ENCODE measurements at places on chromosomes 1 and 21.

DNA sequence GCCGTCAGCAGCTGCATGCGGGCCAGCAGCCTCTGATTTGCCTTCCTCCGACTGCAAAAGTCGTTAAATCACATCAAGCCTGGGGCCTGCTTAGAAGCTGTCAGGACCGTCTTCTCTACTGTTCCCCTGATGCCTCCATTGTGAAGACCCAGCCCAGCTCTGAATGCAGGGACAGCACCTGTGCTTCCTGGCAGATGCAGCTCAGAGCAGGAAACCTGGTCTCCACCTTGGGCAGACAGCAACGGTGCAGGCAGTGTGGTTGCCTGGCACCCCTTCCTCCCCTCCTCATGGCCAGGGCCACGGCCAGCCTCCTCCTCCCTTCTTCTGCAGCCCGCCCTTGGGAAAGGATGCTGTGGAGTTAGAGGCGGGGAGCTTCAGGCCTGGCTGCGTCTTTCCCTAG lies 92.3 kb upstream of the COL6A1 start:
- no peak for DNase-seq

- no peak for DNase-seq
Measured at GRCh38 chr1:235702412-235702811, 52.8 kb upstream of the GNG4 start.

DNA sequence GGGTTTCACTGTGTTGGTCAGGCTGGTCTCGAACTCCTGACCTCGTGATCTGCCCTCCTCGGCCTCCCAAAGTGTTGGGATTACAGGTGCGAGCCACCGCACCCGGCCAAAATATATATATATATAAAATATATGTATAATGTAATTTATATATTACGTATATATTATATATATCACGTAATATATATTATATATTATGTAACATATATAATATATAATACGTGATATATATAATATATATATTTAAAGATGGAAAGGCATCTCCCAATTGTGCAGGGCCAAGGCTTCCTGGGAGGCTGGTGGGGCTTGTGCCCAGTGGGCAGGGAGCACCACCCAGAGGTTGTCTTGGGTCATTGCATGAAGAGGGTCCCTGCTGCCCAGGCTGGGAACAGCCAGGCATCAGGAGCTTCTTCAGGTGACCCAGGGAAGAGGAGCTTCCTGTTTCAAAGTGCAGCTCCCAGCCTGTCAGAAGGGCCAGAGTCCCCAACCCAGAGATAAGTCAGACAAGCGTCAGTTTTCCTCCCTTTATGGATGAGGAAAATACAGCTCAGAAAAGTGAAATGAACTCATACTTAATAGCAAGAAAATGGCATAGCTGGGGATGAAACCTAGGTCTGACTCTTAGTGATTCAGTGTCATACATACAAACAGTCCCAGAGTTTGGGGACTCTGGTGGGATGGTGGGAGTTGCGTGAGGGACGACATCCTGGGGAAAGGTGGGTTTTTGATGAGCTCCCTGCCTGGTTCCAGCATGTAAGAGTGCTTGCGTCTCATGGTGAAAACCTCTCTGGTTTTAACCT lies 12.0 kb downstream of the UBE2Q1 start:
- peak; percentile 59 for DNase-seq

DNA sequence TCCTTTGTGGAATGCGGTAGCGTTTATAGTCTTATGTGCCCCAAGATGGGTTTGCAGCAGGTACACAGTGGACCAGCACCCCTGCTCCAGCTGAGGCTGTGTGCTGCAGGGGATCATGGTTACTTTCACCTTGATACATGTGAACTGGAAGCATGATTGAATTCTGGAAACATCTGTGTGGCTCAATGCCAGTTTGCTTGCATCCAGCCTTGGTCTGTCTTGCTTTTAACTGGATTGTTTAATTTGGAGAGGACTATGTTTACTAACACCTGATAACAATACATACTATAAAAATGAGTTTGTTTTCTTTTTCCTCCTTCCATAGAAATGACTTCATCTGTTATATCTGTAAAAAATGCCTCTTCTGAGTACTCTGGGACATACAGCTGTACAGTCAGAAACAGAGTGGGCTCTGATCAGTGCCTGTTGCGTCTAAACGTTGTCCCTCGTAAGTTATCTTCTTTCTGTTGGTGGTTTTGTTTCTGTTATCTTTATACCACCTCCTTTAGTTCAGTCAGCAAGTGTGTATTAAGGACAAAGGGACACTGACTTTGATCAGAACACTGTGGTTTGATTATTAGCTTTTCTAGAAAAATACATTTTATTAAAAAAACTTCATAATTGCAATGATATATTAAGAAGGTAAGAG lies 47.7 kb downstream of the CXADR start:
- DNase-seq = no peak

DNA sequence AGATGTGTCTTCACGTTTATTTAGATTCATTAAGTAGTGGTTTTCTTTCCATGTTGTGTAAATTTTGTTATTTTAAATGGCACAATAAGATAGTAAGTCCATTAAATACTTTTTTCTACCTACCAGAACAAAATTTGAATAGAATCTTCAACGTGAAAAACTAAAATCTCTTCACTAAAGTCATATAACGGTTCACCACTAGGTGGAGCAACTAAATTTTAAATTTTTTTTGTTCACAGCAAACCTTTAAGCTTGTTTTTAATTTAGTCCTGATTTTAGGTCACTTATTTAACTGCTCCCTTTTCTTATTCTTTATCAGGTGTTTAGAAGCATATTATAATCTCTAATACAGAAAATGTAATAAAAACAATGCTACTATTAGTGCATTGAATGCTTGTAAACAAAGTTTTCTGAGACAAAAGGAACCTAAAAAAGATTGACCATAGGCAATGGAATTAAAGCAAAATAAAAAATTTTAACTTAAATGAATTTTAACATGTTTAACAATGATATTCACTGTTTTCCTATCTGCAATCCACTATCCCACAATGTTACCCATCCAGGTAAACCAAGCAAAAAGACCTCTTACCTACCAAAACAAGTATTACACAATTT lies 28.3 kb upstream of the PKN2 start:
- no peak for DNase-seq

GRCh38 chr1:228446852-228447251 lies 30.2 kb upstream of the TRIM17 start:
- DNase-seq = no peak

- DNase-seq = no peak
Measured at GRCh38 chr21:41932191-41932575, 21.6 kb downstream of the C2CD2 start.

GRCh38 chr21:44653656-44654575 lies 543 bp downstream of the KRTAP12-4 start:
- no peak for DNase-seq

DNA sequence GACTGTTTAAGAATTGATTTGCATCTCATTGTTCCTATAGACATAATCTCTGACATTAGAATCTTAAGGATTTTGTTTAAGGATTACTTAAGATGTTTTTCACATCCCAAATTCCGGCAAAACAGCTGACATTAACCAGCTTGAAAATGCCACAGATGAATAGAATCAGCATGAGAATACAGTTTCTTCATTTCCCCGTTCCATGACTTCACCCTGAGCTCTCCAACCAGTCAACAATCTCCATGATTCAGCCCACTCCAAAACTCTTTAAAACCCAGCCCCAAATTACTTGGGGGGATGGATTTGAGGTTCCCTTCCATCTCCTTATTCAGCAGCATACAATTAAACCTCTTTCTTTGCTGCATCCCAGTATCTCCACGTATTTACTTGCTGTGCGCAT lies 201.0 kb downstream of the LYPLAL1 start:
- no peak for DNase-seq

- DNase-seq = no peak
Measured at GRCh38 chr1:27496604-27497155, 6.7 kb upstream of the WASF2 start.

GRCh38 chr1:51325878-51326755 lies 4.2 kb downstream of the TTC39A start:
- DNase-seq = no peak

DNA sequence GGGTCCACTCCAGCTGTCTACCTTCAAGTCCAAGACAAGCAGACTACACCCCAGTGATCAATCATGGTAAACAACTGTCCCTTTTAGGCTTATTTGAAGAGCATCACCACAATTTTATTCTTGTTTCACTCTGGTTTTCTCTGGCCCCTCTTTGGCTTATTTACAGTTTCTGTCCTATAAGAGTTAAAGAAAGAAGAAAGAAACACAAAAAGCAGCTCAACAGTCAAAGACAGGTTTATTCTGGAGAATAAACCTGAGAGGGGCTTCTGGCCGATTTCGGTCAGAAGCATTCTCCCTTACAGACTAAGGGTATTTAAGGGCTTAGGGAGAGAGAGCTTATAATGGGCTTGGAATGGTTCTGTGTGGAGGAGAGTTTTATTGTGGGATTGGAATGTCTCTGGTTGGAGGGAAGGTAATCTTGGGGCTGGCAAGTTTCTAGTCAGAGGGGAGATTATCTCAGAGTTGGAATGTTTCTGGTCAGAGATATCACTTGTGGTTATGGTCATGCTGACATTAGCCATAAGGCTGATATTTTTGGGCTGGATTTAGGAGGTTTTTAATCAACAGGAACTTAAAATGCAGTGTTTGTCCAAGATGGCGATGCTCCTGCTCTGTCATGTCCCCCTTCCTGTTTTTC lies 161.0 kb downstream of the URB2 start:
- DNase-seq = no peak

GRCh38 chr1:40838980-40839942 lies 22.9 kb downstream of the CITED4 start:
- no peak for DNase-seq

DNA sequence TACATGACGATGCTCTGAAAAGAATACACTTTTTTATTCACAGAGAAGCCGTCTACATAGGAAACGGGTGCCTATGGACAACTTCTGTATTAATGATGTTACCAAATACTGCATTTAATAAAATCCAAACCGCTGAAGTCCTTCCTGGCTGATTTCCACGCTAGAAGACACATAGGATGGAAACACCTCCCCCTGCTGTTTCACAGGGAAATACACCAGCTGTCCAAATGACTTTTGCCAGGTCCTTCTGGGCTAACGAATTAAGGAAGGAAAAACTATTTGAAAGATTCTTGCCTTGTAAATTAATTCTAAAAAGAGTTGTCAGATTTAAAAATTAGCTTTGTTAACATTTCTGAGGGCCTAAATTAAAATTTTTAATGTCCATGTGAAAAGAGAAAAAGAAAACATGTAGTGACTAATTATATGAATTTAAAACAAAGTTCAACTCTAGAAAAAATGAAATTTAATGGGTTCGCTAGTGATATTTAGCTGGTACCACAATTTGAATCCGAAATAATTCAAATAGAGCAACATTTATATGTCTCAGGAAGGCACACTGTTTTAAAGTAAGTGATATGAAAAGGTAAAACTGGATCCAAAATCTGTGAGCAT lies 146.0 kb downstream of the RERE start:
- DNase-seq = no peak

DNA sequence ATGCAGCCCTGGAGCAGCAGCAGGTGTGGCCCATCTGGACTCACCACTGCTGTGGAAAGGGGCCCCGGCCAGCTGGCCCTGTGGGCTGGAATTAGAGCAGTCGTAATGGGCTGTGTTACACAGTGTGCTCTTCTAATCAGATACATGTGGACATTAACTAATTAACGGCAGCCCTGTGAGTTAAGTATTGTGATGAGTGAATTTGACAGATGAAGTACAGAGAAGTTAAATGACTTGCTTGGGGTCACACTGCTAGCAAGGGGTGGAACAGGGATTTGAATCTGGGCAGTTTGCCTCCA lies 58.6 kb downstream of the MDM4 start:
- no peak for DNase-seq

DNA sequence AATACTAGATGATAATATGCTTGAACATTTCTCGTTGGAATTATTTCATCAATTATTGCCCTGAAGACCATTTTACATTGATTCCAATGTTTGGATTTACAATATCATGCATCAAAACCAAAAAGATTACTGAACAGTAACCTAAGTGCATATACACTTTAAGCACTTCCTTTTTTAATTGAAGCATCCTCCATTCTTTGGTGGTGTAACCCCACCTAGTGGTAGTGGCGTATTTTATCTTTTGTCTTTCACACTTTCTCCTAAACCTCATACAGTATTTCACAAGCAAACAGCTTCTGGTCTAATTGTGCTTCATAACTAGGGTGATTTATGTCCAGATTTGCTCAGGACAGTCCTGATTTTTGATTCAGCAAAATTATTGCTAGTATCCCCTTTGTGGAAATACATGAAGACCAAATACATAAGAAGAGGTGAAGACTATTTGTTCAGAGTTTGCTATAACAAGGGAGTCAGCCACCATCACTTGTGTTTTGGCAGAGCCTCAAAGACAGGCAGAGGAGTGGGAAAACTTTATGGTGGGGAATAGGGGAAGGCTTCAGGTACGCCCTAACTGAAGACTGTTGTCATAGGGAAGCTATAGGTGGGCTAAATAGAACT lies 3.4 kb upstream of the NVL start:
- DNase-seq = no peak

GRCh38 chr1:119784191-119784781 lies 15.6 kb upstream of the HMGCS2 start:
- DNase-seq = no peak

- no peak for DNase-seq
Measured at GRCh38 chr1:80248886-80249285, 1242.4 kb upstream of the ADGRL4 start.

GRCh38 chr1:67586596-67586995 lies 98.4 kb upstream of the GADD45A start:
- no peak for DNase-seq

- DNase-seq = no peak
Measured at GRCh38 chr1:247681288-247681897, 1.9 kb upstream of the OR13G1 start.

GRCh38 chr1:225767634-225768540 lies 9.7 kb upstream of the SRP9 start:
- DNase-seq = no peak

DNA sequence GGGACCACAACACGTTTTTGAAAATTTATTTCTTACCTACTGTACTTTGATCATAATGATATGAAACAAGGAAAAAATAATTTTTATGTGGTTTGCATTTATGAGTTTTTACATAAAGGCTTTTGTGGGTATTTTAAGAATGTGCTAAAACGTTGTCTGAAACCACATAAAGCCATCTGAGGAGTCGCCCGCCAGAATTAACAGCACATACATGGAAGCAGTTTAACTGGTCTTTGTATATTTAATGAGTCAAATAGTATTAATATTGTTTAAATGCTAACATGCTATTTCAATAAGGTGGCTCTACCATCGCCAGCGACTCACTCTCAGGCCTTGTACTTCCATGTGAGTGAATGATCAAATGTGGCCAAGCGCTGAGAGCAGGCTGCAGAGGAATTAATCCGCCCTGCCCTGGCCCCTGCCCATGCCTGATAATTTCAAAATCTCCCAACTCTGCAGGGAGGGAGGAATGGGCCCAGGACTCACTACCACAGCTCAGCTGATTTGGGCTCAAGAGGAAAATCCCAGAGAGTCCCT lies 49.6 kb downstream of the SLC66A1 start:
- no peak for DNase-seq

DNA sequence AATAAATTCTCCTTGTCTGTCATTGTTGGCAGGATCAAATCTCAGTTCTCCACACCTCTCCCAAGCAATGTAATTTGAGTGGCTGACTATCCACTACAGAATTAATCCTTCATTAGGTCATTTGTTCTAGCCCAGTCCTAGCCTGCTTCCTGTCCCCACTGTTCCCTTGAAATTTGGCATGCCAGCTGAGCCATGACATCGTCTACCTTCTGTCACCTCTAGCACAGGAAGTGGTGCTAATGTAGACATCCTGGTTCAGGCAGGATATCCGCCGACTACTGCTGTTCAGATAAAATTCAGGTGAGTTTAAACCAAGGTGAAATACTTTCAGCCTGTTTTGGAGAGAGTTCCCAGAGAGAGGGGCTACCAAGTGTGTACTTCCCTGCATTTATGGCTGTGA lies 5.9 kb downstream of the CHRM3 start:
- no peak for DNase-seq

Measured in GM18507 (cell line).